Stimulated activated CD4-positive, alpha-beta T cell treated with anti-CD3 and anti-CD28 coated beads, TNF-alpha, amount 100 ng/mL, for 48 hours (primary cell): ENCODE measurements at places on chromosomes 5 and 9.

- no peak for DNase-seq
These were observed 363.7 kb downstream of the IRX2 start for GRCh38 chr5:2387634-2388325.

DNA sequence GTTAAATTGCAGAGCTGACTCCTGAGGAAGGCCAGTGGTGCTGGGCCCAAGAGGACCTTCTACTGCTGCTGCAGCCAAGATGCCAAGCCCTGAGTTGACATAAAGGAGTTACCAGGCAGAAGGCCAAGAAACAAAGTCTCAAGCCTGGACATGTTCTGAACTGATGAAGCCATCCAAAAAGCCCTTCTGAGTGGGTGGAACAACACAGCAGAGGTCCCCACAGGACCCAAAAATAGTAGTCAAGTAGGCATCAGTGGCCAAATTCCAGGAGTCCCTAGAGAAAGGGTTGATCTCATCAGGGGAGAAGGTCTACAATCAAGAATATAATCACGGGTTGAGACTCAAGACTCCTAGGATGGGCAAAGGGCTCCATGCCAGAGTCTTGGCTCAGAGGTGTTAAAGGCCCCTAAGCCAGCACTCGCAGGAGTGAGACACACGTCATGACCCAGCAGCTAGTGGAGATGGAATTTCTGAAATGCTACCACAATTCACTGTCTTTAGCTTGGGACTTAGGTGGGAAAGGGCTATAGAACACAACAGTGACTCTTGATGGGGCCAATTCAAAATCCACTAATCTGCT, 119.7 kb downstream of the FANCC start:
- no peak for DNase-seq

- DNase-seq, result no peak
These were observed 11.7 kb upstream of the CERCAM start for GRCh38 chr9:128408963-128409431.

DNA sequence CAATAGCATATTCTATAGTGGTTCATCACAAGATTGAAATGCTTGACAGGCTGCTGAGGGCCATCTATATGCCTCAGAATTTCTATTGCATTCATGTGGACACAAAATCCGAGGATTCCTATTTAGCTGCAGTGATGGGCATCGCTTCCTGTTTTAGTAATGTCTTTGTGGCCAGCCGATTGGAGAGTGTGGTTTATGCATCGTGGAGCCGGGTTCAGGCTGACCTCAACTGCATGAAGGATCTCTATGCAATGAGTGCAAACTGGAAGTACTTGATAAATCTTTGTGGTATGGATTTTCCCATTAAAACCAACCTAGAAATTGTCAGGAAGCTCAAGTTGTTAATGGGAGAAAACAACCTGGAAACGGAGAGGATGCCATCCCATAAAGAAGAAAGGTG, 43.8 kb downstream of the GCNT1 start:
- no peak for DNase-seq

DNA sequence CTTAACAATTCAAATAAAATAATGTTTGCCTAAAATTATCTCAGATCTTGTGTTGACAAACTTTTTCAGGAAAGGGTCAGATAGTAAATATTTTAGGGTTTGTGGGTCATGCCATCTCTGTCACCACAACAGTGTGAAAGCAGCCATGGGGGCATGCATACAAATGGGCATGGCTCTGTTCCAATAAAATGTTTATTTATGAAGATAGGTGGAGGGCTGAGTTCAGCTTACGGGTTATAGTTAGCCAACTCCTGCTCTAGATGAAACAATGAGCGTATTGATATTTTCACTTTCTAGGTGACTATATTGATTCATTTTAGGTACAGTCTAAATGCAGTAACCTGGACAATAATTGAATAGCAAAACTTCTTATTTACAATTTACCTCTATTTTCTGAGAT, 533.8 kb upstream of the CLINT1 start:
- DNase-seq, result no peak

- no peak for DNase-seq
These were observed 599.6 kb upstream of the GRAMD2B start for GRCh38 chr5:125823572-125823971.

- no peak for DNase-seq
These were observed 541.7 kb upstream of the TUSC1 start for GRCh38 chr9:26219961-26220360.

DNA sequence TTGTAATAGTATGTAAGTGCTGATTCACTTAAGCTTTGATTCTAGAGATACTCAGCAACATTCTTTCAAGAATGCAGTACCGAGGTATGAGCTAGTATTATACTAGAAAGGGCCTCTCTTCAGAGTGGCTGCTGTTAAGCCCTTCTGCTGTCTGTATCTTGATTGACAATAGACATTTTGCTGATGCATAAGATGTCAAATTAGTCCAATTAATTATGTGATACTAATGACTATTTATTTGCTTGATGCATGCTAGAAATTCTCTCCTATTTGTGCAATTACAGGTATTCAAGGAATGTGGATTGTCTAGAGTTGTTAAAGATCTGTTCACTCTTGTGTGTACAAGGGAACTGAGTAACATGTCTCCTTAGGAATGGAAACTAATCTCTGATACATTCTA, 92.3 kb upstream of the PTGER4 start:
- no peak for DNase-seq

GRCh38 chr5:82255844-82256243, 22.3 kb downstream of the RPS23 start:
- DNase-seq, result no peak

DNA sequence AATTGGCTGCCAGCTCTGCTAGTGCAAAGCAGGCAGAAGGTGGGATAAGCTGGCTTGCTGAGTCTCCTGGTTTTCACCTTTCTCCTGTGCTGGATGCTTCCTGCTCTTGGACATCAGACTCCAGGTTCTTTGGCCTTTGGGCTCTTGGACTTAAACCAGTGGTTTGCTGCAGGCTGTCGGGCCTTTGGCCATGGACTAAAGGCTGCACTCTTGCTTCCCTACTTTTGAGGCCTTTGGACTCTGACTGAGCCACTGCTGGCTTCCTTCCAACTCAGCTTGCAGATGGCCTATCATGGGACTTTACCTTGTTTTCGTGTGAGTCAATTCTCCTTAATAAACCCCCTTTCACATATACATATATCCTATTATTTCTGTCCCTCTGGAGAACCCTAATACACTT, 1293.9 kb upstream of the CDH6 start:
- no peak for DNase-seq

- DNase-seq, result no peak
These were observed 12.9 kb upstream of the F2RL1 start for GRCh38 chr5:76805821-76806505.

DNA sequence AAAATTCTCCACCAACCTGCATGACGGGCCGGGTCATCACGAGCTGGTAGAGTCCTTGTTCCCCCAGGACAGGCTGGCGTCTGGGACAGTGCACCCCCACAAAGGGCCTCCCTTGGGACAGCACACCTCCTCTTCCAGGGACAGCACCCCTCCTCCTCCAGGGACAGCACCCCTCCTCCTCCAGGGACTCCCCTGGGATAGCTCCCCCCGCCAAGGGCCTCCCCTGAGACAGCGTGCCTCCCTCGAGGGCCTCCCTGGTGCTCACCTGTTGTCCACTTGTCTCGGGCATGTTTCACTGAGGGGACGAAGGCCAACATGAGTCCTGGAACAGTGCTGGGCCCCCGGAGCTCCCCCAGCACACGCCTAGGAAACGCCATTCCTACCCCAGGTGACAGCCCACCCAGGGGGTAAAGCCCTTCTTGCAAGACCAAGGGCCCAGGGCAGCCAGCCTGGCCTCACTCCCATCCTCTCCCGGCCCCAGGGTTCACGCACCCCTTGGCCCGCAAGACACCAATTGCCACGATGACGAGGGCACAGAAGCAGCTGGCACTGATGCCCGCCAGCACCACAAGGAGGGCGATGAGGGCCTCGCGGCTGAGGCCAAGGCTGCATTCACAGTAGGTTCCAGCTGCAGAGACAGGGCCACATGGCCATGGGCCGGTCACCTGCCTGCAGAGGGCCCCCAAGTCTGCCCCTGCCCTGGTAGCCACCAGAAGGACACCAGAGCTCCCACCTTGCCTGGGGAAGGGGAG, 531 bp downstream of the TMEM210 start:
- no peak for DNase-seq

DNA sequence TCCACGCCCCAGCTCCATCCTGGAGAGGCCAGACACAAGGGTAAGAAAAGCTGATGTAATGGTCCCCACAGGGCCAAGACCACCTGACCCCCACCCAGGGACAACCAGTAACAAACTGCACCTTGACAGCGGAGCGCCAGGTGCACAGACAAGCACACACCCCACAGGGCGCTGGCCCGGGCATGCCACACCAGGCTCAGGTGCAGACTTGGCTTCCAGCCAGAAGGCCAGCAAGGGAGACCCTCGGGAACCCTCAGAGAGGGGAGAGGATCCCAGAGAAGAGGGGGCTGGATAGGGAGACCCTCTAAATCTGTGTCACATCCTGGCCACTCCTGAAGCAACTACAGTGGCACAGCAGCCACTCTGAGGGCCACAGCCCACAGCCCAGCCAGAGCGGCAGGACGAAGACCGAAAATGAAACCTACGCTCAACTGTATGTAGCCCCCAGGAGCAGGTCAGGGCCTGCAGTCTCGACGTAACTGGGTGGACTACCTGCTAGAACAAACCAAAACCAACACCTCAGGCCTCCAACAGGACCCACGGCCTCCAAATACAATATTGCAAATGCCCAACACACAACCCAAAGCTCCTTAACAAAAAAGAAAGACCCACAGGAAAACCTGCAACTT, 18.5 kb downstream of the CAMSAP1 start:
- DNase-seq, result no peak

GRCh38 chr9:87748881-87749280, 23.0 kb downstream of the CTSL start:
- DNase-seq, result no peak

DNA sequence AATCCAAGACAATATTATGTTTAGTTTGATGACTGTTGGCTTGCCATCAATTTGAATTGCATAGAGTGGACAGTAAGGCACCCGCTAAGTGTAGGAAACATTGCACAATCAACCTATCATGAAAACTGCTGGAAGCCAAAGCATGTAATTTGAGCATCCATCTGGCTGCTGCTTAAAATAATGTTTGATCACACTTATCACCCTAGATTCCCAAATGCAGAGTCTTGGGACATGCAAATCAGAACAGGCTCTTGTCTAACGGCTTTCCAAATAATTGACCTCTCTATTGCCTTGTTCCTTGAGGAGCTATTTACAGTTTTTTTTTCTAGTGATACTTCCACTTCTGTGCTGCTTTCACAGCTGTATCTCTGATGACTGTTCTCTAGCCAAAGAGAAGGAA, 342.1 kb downstream of the PRR16 start:
- DNase-seq, result no peak

- no peak for DNase-seq
These were observed 106.8 kb downstream of the MAPKAP1 start for GRCh38 chr9:125600194-125600593.

GRCh38 chr5:29758986-29759421, 1434.5 kb upstream of the CDH6 start:
- no peak for DNase-seq

- no peak for DNase-seq
These were observed 98.3 kb downstream of the SUSD1 start for GRCh38 chr9:112076814-112077213.
